ENCODE measurements at places on chromosomes 16 and 17.

- no peak for DNase-seq
These were observed 77.2 kb upstream of the CLEC3A start for GRCh38 chr16:77945126-77945525.

DNA sequence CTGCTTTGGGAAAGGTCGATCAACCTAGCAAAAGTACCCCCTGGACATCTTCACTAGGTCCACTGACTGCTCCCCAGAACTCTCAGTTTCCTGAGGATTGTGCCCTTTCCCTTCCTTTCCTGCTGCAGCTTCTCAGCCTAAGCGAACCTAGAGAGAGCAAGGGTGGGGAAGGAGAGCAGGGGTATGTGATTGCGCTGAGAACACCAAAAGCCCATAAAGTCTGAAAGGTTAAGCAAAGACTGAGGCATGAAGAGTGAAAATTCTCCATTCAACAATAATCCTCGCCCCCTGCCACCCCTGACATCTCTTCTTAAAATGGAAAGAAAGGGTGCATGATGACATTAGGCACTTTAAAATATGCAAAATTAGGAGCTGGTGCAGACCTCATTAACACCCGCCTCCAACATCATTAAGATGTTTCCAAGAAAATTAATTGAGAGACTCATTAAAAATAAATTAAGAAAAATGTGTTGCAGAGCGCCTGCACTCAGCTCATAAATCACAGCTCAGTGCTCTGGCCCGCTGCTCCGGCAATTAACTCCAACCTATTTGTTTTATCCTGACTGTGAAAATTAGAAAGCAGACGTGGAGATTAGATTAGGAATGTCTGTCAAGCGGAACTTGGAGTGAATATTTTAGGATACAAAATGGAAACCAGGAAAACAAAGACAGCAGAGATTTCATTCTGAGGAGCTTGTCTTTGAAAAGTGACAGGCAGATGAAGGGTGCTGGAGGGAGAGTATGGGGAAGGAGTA is 49.1 kb upstream of the PMFBP1 start:
- DNase-seq = no peak

DNA sequence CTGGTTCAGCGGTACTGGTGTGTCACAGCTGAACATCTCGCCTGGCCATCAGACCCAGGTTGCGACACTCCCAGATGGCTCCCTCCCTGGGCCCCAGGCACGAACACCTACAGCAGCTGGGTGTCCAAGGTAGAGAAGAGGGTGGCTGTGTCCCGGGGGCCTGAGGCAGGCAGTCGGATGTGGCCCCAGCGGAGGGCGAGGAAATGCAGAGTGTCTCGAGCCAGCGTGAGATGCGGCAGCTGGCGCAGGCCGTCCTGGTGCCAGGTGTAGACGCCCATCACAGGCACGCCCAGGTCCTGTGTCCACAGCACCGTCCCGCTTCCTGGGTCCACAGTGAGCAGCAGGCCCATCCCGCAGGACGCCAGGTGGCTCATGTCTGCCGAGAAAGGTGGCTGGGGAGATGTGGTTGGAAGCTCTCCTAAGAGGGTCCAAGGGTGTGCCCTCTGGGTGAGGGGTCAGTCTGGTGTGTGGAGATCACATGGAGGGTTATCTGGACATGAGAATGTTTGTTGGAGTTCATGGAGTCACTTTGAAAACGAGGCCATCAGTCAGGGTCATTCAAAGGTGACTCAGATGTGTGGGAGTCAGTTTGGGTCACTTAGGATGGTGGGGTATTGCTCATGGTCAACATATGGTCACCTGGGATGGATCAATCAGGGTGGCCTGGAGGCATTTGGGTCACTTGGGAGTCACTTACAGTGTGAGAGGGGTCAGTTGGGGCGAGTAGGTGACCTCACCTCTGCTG is 8.1 kb downstream of the ERN2 start:
- DNase-seq = no peak

DNA sequence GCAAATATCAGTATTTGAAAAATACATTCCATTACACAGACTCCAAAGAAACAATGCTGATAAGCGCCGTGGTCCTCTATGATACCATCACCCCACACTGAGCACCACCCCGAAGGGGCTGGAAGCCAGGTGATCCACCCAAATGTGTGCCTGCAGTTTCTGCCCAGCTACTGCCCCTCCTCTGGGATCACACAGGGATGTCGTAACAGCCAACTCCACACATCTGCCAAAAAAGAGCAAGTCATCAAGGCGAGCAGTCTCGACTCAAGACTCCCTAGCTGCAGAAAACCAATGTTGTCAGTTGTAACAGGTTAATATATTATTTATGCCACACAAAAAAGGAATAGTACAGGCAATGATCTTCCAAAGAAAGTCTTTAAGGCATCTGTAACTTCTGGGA is 21.0 kb downstream of the CYB5D2 start:
- DNase-seq = no peak

- DNase-seq = no peak
These were observed 10.8 kb downstream of the CSNK2A2 start for GRCh38 chr16:58187092-58187491.

All from Jurkat, Clone E6-1 (cell line).